Inflammatory macrophage treated with lipopolysaccharide for 4 hours (primary cell): ENCODE measurements at places on chromosomes 4 and X.

DNA sequence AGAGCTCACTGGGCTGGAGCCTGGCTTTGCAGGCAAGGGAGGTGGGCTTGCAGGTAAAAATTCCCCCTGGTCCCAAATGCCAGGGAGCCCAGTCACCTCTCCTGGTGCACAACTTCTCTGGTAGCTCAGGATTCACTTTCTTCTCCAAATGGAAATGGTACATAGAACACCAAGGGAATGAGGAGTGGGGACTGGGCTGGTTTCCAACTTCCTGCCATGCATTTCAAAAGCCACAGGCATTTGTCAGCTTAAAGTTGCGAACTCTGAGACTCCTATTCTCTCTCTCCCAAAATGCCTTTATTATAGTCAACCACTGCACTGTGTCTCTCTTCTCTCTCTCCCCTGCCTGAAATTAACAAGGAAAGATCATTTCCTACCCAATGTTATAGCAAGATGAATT lies 177.3 kb downstream of the GRIA3 start:
- DNase-seq = no peak

GRCh38 chrX:13845721-13846378 lies 29.0 kb upstream of the GPM6B start:
- DNase-seq = no peak

GRCh38 chrX:152915541-152916241 lies 17.8 kb downstream of the ZNF185 start:
- DNase-seq = peak; percentile 59

- DNase-seq = no peak
These were observed 2757.5 kb downstream of the PCDH7 start for GRCh38 chr4:33477715-33478114.
